ENCODE measurements at places on chromosomes 3 and 15.

- no peak for DNase-seq
Measured at GRCh38 chr3:188749010-188749617, 422.7 kb upstream of the TPRG1 start.

DNA sequence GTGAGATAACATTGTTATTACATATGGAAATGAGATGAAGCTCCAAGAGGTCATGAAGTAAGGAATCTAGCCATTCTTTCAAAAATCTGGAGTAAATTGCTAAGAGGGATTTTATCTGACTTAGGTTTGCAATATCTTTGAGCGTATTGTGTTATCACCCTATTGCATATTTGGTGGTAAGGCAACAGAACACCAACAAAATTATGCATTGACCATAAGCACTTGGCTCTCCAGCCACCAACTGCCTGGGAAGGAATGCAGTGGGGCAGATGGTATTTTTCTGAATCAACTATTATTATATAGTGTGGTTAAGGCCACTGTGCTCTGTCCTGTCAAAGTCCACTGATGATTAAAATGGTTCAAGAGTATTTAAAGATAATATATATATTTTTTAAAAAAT is 287.9 kb upstream of the SEMA6D start:
- DNase-seq = no peak

GRCh38 chr15:70519616-70520015 is 243.7 kb downstream of the UACA start:
- DNase-seq = no peak

GRCh38 chr15:79373113-79373512 is 59.0 kb upstream of the MINAR1 start:
- DNase-seq = no peak

GRCh38 chr15:41606997-41607396 is 48.0 kb downstream of the TYRO3 start:
- no peak for DNase-seq

DNA sequence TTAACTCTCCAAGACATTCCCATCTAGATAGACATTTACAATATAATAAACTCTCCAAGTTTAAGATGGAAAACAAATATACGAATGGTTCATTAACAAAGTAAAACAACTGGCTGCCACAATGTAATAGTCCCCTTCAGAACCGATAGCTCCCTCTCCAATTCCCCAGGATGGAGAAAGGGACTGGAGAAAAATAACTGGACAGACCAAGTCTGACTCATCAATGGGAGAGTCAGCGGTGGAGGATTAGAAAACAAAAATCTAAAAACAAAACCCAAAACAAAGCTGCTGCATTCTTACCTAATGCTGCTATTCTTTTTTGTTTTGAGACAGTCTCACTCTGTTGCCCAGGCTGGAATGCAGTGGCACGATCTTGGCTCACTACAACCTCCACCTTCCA is 468.1 kb downstream of the SHQ1 start:
- DNase-seq = no peak

DNA sequence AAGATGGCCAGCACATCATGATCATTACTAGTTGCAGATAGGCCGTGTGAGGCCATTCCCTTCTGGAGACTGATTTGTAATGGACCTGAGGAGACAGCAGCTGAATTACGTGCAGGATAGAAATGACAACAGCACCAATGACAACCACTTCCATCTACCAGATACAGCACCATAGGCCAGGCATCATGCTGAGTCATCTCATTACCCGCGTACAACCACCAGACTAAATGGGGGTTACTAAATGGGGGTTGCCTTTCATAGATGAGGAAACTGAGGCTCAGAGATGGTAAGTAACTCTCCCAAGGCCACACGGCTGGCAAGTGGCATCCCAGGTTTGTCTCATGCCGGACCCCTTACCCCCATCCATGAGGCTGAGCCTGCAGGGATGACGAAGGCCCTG is 32.8 kb upstream of the FAM107A start:
- DNase-seq = no peak

DNA sequence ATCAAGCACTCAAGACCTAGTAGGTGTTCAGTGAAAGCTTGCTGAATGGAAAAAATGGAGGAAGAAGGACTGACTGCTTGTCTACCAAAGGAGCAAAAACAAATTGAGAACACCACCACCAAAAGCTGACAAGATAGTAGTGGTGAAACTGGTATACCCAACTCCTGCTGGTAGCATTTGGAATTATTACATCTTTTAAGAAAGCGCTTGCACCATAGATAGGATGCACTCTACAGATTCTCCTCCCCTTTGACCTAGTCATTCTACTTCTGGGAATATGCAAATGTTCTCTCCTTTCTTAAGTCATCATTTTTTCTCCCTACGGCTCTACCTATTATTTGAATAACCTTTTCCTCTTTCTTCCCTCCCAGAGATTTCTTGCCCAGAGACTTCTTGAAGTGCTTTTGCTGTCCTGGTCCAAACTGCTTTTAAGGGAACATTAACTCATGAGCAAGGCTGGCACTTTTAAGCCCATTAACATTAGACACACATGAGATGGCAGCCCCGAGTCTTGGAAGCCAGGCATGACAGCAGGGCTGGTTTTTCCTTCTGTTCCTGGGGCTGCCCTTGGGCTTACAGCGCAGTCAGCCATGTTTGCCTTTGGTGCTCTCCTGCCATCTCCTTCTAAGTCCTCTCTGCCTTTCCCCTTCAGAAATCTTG is 75.0 kb upstream of the TLE3 start:
- no peak for DNase-seq

GRCh38 chr3:14121859-14122258 is 2.8 kb downstream of the CHCHD4 start:
- DNase-seq = no peak

DNA sequence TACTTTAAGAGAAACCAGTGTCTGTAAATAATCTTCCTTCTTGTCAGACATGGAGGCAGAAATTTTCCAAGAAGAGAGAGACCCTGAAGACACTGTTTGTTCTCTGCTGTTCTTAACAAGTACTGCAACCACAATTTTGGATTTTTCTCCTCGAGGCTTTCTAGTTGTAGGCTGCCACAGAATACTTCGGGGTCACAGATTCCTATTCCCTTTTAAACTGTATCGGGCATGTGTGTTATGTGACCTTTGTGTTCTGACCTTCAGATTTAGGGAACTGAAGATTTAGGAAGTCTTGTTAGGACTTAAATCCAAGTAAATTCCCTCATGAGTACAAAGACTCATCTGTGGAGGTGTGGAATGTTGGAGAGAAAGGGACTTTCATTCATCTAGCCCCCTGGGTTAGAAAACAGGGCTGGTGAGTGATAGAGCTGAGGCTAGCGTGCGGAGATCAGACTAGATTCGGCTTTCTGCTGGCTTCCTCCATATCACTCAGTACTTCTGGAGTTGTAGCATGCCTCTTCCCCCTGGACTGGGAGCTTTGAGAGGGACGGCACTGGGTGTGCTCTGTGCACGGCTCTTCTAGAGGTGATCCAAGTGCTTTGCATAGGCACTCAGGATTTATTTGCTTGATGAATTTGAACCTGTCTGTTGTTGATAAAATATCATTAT is 237.0 kb downstream of the LPP start:
- DNase-seq = no peak

DNA sequence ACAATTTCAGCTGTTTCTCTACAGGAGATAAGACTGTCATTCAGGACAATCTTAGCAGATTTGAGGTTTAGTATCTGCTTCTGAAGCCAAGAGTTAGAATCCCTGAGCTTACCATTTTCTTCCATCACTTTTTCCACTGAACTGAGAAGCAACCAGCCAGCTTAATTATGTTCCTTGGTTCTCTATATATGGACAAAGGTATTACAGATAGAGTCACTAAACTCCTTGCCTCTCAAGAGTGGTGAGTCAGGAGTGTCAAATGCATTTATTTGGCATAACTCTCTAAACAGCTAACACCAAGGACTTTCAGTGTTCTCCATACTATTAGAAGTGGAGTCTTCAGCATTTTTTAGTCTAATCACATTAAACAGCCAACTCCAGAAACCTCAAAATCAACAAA is 239.3 kb downstream of the ALCAM start:
- no peak for DNase-seq

- DNase-seq = no peak
Measured at GRCh38 chr15:70339571-70340493, 242.1 kb upstream of the TLE3 start.

DNA sequence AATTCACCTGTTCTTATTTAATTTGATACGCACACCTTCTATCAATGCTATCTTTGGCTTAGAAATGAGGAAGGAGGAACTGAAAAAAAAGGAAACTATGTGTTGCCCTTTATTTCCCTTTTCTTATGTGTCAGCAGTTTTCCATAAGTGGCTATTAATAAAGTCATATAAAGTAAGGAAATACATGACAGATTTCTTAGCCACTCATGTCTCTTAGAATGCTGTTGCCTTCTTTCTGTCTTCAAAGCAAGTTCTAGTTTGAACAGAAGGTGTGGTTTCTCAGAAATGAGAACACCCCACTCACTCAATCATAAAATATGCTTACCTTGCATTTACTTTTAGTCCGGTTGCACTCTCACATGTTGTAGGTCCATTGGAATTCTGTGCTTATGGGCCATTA is 640.5 kb upstream of the GRM7 start:
- no peak for DNase-seq

GRCh38 chr15:67685008-67685599 is 140.2 kb upstream of the SKOR1 start:
- DNase-seq = no peak

DNA sequence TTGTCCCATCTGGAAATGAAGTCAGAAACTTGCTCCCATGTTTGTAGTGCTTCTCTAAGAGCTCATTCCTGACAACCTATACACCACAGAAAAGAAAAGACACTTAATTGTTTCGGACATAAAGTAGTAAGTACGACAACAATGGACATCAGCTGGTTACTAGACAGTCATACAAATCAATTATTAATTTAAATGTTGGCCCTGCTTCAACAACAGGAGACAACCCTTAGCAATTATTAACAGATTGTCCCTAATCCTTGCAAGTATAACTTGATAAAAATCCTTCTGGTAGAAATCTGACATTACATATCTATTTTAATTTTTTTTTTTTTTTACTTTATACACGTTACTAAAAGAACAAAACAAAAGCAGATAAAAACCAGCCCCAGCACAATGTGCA is 29.8 kb downstream of the ERICH6 start:
- no peak for DNase-seq

GRCh38 chr15:53434174-53434678 is 325.2 kb downstream of the WDR72 start:
- no peak for DNase-seq

- DNase-seq = no peak
Measured at GRCh38 chr15:69736161-69736560, 283.5 kb downstream of the RPLP1 start.

DNA sequence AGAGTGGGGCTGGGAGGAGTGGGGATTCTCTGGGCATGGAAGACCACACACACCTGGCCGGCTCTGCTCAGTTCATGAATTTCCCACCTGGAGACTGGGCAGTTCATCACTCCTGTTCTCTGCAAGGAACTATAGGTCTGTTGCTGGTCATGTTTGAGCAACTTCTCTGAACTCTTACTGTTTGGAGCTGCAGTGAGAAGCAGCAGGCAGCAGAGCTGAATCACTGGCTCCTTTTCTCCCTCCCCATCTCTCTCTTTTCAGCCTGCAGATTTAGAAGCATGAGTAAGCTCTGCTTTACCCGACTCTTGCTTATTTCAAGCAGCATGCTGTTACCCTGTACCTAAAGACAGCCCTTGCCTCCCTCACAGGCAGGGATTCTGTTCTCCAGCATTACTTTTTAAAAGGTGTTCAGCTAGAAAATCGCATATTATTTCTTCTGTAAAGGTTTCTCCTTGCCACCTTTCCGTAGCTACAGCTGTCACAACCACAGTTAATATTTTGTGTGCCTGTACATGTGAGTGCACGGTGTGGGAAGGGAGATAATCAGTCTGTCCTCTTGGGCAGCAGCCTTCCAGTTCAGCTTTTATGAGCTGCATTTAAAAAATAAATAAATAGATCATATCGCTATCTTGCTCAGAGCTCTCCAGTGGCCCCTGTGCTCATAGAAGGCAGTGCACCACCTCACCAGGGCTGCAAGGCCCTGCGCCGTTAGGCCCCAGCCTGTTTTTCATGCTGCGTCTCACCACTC is 131.6 kb downstream of the CHCHD6 start:
- DNase-seq = no peak

- no peak for DNase-seq
Measured at GRCh38 chr3:58524326-58524888, 12.6 kb downstream of the ACOX2 start.

GRCh38 chr3:182450942-182451787 is 342.1 kb upstream of the ATP11B start:
- no peak for DNase-seq

GRCh38 chr3:113532698-113533533 is 561 bp downstream of the SIDT1 start:
- DNase-seq = peak; percentile 36

DNA sequence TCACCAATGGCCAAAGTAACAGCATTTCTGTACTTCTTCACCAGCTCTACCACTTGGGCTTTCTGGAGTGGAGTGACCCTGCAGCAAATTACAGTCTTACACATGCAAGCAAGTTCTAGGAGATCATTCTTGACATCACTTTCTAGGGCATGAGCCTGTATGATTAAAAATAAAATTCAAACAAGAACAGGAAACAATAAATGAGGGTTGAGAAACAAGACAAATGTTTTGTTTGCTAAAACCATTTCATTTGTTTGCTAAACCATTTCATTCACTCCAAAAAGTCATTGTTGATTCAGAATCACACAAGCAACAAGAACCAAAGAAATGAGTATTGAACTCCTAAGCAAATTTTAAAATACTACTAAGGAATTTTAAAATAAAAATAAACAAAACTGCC is 220.9 kb downstream of the ATP8B4 start:
- DNase-seq = no peak

- no peak for DNase-seq
Measured at GRCh38 chr3:45612918-45613602, 18.5 kb downstream of the LIMD1 start.

- DNase-seq = no peak
Measured at GRCh38 chr3:34842706-34843480, 796.4 kb upstream of the ARPP21 start.

Data from activated naive CD4-positive, alpha-beta T cell (primary cell).